ENCODE measurements at places on chromosomes 16 and 17.

DNA sequence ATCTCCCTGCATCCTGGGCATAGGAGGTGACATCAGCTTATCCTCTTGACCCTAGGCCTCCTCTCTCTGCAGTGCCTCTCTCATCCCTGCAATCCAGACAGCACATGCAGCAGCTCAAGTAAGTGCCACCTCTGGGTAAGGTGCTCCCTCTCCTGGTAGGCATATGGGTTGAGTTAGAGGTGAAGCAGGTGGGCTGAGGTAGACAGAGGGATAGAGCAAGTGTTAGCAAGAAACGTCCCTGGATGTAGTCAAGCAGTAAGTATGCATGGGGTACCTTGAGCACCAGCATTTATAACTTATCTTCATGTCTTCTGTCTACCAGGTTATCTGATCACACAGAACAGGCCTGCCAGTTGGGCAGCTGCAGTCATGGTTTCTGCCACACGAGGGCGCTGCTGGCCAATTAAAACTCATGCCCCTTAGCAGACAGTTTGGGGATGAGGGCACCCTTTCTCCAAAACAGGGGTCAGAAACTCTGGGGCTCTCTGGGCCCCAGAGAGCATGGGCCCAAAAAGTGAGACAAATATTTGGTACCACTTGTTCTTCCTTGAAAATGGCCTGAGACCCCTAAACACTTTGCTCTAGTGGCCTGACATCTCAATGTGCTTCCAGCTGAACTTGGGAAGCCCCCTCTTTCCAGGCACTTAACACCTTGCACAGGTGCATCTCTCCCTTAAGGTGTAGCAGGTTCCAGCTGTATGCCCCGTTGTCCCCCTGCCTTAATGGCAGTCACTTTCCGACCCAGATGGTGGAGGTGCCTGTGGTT lies 59.8 kb downstream of the NEUROD2 start:
- DNase-seq, result peak; percentile 77

GRCh38 chr17:35819455-35819854 lies 10.2 kb downstream of the TAF15 start:
- no peak for DNase-seq

DNA sequence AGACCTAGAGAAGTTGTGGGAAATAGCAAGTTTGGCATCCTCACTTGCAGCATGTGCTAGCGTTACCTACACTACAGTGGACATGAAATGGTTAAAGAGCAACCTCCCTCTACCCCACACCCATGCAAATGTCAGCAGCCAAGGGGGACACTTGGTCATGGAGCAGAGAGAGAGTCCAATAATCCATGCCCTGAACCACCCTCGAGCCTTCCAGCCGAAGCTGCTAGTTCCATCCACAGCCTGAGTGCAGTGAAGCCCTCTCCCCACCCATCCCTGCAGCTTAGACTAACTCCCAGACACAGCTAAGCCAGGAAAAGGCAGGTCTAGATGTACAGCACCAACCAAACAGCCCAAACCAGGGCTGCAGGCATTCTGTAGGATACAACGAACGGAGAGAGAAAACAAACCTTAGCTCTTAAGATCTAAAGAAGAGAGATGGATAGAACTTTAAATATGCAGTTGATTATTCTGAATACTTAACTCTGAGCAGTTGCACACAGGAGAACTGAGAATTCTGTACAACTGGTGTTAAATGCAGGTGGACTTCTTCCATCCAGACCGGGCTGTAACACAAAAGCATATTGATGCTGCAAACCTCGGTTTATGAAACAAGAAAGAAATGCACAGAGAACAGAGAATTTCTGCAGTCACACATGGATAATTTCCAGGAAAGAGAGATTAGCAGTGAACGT lies 93.8 kb downstream of the SALL1 start:
- no peak for DNase-seq

DNA sequence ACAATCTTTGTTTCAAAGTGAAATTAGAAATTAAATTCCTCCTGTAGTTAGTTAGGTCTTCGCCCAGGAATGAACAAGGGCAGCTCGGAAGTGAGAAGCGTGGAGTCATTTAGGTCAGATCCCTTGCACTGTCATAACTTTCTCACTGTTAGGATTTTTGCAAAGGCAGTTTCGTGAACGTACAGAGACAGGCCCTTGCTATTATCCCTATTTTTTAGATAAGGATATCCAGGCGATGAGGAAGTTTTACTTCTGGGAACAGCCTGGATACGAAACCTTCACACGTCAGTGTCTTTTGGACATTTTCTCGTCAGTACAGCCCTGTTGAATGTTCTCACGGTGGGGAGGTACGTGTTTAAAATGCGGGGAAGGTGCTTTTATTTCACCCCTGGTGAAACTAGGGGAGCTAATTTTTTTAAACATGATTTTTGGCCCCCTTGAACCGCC lies 318 bp upstream of the RBL2 start:
- DNase-seq, result no peak

- DNase-seq, result no peak
These were observed 15.2 kb upstream of the TMEM114 start for GRCh38 chr16:8605554-8605953.

GRCh38 chr17:51427856-51428255 lies 167.5 kb downstream of the UTP18 start:
- DNase-seq, result peak; percentile 56

DNA sequence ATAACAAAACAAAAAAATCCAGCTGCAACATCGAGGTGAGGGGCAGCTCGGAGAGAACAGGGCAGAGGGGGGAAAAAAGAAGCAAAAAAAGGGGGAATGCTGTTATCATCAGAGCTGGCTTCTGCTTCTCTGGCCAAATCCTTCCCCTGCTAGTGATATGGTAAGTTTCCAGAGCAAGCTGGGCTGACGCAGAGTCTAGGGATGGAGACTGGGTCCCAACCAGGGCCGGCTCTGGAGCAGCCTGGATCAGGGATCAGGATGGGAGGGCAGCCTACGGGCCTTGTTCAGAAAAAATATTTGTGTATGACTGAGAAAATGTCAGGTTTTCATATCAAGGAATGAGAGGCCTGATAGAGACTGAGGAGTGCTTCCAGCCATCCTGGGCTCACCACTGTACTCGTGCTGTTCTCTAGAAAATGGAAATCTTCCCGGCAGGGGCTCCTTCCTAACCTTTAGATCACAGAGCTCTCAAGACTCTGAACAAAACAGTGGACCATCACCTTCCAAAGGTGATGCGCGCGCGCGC lies 726 bp upstream of the C1QTNF1 start:
- no peak for DNase-seq

- no peak for DNase-seq
These were observed 215.1 kb downstream of the PRKCA start for GRCh38 chr17:66517336-66518009.

DNA sequence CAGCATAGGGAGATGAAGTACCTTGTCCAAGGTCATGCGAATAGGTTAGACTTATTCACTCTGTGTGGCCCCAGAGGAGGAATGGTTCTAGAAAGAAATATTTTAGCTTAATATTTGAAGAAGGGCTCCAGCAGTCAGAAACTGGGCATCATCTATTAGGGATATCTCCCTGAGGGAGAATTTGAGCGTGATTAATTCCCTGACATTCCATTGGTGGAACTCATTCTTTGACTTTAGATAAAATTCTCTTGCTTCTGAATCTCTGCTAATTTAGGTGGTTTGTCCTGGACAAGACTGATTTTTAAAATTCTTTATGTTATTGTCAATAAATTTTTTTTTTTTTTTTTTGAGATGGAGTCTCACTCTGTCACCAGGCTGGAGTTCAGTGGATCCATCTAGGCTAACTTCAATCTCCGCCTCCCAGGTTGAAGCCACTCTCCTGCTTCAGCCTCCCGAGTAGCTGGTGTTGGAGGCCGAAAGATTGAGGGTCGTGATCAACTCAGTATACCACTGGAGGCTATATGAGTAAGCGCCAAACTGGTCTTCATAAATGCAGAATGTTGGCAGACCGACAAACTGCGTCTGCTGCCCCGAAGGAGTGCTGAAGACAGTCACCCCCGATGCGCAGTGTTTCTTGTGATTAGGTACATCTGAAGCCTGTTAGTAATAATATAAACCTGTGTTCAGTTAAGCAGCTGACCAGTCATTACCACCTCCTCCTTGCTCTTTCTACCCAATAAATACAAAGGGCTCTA lies 267.9 kb upstream of the HSBP1 start:
- no peak for DNase-seq

GRCh38 chr17:27756467-27757371 lies 43.6 kb downstream of the NOS2 start:
- peak; percentile 63 for DNase-seq

All from stimulated activated CD4-positive, alpha-beta T cell treated with anti-CD3 and anti-CD28 coated beads, Interleukin-12 subunit alpha, Interleukin-12 subunit beta, amount 100 ng/mL, for 24 hours (primary cell).